HCT116 (cell line): ENCODE measurements at places on chromosomes 4 and X.

DNA sequence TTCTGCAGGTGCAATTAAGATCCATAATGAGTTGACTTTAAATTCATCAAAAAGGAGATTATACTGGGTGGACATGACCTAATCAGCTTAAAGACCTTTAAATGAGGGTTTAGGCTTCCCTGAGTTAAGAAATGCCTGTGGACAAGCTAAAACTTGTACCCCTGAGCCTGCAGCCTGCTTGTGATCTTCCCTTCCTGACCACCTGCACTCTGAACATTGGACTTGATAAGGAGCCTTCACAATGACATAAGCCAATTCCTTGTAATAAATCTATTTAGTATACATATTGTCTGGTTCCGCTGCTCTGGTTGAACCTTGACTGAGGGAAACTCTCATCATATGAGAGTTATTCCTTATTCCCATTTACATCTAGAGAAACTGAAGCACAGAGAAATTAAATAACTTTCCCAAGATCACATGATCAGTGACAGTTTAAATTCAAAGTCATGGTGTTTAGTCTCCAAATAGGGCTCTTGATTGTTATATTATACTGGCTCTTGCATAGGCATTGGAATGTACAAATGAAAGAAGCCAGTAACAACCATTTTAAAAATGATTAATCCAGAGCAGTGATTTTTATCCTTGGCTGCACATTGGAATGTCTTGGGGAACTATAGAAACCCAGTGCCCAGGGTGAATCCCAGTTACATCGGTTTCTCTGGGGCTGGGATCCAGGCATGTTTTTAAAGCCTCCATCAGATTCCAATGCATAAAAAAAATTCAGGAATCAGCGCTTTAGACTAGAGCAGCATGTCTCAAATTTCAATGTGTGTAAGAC is 136.1 kb downstream of the MSL3 start:
- no peak overlapping the region for H3K4me3 ChIP-seq
- H3K36me3 ChIP-seq: no peaks in the 10 kb centered on the region
- no peaks in the 10 kb centered on the region for H3K4me1 ChIP-seq
- no peaks in the 10 kb centered on the region for H3K27me3 ChIP-seq

DNA sequence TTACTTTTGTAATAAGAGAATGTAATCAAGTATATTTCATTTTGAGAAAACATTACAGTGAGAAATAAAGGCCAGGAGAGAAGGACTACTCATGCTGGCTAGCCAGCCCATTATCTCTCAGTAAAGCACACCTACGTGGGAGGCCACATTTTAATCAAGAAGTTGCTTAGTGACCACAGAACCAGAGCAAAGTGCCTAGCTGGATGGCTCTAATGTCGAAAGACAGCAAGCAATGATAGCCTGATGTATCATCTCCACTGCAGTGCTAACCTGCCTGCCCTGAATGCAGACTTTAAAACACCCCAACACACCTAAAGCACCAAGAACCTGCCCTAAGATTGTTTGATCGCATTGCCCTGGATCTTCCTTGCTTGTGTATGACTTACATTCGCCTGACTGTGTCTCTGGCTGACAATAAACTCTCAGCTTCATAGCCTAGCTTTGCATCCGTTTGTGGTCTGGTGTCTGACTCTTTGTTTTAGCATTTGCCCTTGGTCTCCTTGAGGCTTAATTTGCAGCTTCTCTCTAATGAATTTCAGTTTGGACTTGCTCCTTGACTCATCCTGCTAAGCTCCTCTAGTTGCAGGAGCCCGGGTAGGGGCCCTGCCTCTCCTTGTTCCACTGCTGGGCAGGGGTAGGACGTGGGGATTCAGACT is 31.4 kb upstream of the SOWAHD start:
- H3K4me3 ChIP-seq: no peak overlapping the region
- no peaks in the 10 kb centered on the region for H3K36me3 ChIP-seq
- H3K4me1 ChIP-seq: no peaks in the 10 kb centered on the region
- H3K27me3 ChIP-seq: no peaks in the 10 kb centered on the region
- no peak overlapping the region for H3K27ac ChIP-seq

DNA sequence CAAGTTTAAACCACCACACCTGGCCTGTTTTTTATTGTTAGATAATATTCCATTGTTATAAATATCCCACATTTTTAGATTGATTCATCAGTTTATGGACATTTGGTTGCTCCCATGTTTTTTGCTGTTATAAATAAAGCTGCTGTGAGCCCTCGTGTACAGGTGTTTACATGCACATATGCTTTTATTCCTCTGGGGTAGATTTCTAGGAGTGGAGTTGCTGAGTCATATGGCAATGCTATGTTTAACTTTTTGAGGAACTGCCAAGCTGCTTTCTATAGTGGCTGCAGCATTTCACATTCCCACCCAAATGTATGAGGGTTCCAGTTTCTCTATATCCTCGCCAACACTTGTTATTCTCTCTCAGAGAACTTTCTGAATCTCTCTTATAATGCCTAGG is 90.5 kb downstream of the TBL1X start:
- no peaks in the 10 kb centered on the region for H3K4me1 ChIP-seq
- H3K36me3 ChIP-seq: no peaks in the 10 kb centered on the region
- H3K27ac ChIP-seq: no peak overlapping the region
- no peaks in the 10 kb centered on the region for H3K27me3 ChIP-seq
- no peak overlapping the region for H3K4me3 ChIP-seq

DNA sequence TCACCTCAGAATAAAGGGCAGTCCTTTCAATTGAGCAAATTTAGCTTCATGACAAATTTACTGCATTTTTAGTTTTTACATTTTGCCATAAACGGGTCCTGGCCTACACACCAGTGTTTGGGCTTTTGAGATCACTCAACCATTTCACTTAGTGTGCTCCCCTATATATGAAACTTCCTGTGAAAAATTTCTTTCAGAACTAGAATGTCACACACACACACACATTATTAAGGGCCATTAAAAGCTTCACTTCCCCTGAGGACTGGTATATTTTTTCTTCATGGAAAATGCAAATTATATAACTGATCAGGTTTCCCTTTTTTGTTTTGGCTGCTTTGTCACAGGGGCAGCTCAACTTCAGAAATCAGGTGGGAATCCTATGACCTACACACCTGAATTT is 206.5 kb downstream of the ENOX2 start:
- H3K4me3 ChIP-seq: no peak overlapping the region
- H3K4me1 ChIP-seq: no peaks in the 10 kb centered on the region
- H3K27me3 ChIP-seq: no peaks in the 10 kb centered on the region
- H3K36me3 ChIP-seq: no peaks in the 10 kb centered on the region
- no peak for DNase-seq
- no peak overlapping the region for H3K27ac ChIP-seq

- H3K27ac ChIP-seq: no peak overlapping the region
- H3K4me1 ChIP-seq: peaks cover 12% of the 10 kb centered on the region; the same call in 1 of the 2 replicates
- no peaks in the 10 kb centered on the region for H3K36me3 ChIP-seq
- DNase-seq: no peak
- H3K4me3 ChIP-seq: no peak overlapping the region
Observed at GRCh38 chr4:88993246-88993645, 63.7 kb downstream of the FAM13A start.

- H3K4me1 ChIP-seq: no peaks in the 10 kb centered on the region
- H3K27me3 ChIP-seq: no peaks in the 10 kb centered on the region
- H3K27ac ChIP-seq: no peak overlapping the region
- H3K4me3 ChIP-seq: no peak overlapping the region
Observed at GRCh38 chr4:153016592-153016991, 80.5 kb downstream of the FHDC1 start.

- H3K36me3 ChIP-seq: no peaks in the 10 kb centered on the region
- DNase-seq: no peak
- no peak overlapping the region for H3K4me3 ChIP-seq
- H3K4me1 ChIP-seq: no peaks in the 10 kb centered on the region
- H3K27me3 ChIP-seq: no peaks in the 10 kb centered on the region
- no peak overlapping the region for H3K27ac ChIP-seq
Observed at GRCh38 chrX:118129681-118130080, 13.1 kb upstream of the KLHL13 start.

- no peak for DNase-seq
- H3K27ac ChIP-seq: no peak overlapping the region
- no peaks in the 10 kb centered on the region for H3K36me3 ChIP-seq
- H3K4me1 ChIP-seq: no peaks in the 10 kb centered on the region
Observed at GRCh38 chr4:138805736-138806135, 209.8 kb upstream of the NOCT start.

- H3K27me3 ChIP-seq: 0 out of 2 replicates have a peak, but pooled peaks cover 3% of the 10 kb centered on the region
- no peaks in the 10 kb centered on the region for H3K4me1 ChIP-seq
- H3K4me3 ChIP-seq: no peak overlapping the region
- no peak overlapping the region for H3K27ac ChIP-seq
Observed at GRCh38 chr4:9762823-9763475, 18.5 kb upstream of the DRD5 start.

DNA sequence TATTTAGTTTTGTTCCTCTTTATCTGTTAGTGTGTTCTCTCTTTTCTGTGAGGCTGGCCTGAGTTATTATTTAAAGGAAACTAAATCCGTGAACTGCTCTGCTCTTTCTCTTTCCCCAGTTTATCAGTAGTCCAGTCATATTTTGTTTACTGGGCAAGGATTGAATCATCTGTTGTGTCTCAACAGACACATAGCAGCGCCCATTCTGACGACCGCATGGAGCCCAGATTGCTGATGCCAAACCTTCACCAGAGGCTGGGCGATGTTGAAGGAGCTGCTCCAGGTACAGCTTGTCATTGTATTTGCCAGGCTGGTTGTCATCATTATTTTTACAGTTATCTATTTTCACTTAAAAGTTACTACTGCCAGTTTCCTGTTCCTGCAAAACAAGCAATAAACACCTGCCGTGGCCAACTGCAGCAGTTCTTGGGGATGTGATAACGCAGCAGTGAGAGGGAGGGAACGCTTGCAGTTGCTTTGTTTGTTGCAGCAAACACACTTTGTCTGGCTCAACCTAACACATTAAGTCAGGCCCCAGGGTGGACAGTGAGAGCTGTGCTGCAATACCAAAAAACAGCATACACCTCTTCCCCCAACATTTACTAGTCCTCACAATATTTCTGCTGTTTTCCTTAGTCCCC is 10.1 kb downstream of the REELD1 start:
- no peaks in the 10 kb centered on the region for H3K27me3 ChIP-seq
- no peak for DNase-seq
- H3K4me1 ChIP-seq: no peaks in the 10 kb centered on the region
- H3K27ac ChIP-seq: no peak overlapping the region
- no peak overlapping the region for H3K4me3 ChIP-seq

GRCh38 chr4:2186133-2186864 is 55.6 kb downstream of the HAUS3 start:
- no peaks in the 10 kb centered on the region for H3K27me3 ChIP-seq
- H3K36me3 ChIP-seq: no peaks in the 10 kb centered on the region
- peak; percentile 52 for DNase-seq
- H3K4me1 ChIP-seq: no peaks in the 10 kb centered on the region
- H3K4me3 ChIP-seq: no peak overlapping the region
- H3K27ac ChIP-seq: no peak overlapping the region

DNA sequence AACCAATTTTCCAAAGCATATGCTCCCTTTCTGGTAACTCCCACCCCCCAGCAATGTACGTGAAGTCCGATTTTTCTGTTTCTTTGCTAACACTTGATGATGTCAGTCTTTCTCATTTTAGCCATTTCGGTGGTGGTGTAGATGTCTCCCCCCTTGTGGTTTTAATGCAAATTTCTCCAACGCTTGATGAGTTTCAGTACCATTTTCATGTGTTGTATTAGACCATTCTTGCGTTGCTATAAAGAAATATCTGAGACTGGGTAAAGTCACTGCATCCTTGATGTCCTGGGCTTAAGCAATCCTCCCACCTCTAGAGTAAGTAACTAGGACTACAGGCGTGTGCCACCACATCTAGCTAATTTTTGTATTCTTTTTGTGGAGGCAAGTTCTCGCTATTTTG is 148.4 kb upstream of the VCX3A start:
- no peak overlapping the region for H3K4me3 ChIP-seq
- H3K27ac ChIP-seq: no peak overlapping the region
- H3K27me3 ChIP-seq: no peaks in the 10 kb centered on the region
- no peaks in the 10 kb centered on the region for H3K36me3 ChIP-seq
- DNase-seq: no peak

- H3K4me1 ChIP-seq: no peaks in the 10 kb centered on the region
- H3K27ac ChIP-seq: no peak overlapping the region
- no peak overlapping the region for H3K4me3 ChIP-seq
- H3K36me3 ChIP-seq: no peaks in the 10 kb centered on the region
- DNase-seq: no peak
- no peaks in the 10 kb centered on the region for H3K27me3 ChIP-seq
Observed at GRCh38 chr4:38769857-38770256, 12.9 kb downstream of the TLR10 start.

DNA sequence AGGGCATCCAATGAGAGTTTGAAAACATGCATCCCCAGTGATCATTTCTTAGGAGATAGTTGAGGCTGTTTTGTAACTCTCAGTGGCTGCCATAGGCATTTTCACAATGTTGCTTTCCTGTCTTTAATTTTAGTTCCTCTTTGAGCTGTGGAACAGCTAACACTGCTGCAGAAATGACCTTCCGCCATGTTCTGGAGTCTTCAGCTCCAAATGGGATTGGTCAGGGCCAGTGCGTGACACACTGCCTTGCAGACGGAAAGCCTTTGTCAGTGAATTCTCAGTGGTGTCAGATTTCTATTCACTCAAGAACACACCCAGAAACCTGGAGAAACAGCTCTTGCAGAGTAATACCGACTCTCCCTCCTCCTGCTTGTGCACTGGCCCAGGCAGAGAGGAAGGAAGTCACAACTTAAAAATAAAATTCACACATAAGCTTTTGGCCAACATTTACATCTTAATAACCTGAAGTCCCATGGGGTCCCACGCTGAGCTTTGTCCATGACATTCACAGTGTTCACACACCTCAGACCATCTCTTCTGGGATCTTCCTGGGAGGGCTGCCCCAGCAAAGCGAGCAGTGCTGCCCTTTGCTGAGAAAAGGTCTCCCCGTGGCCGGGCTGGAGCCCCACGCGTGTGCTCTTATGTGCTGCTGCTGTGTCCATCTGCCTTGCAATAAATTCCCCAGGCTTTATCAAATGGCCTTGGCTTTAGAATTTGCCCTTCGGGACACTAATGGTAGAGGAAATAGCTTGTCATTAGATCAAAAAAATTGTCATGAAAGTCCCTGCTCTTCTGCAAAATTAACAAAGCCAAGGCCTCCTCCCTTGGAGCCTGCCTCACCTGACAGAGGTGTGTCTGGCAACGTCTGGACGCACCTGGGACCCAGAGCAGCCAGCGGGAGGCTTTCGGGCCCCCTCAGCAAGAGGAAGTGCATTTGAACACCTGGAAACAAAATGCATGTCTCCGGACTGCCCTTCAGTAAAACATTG is 126.8 kb downstream of the IRF2 start:
- no peak for DNase-seq
- H3K4me1 ChIP-seq: no peaks in the 10 kb centered on the region; the same call in 1 of the 2 replicates
- H3K27me3 ChIP-seq: no peaks in the 10 kb centered on the region
- no peaks in the 10 kb centered on the region for H3K36me3 ChIP-seq

DNA sequence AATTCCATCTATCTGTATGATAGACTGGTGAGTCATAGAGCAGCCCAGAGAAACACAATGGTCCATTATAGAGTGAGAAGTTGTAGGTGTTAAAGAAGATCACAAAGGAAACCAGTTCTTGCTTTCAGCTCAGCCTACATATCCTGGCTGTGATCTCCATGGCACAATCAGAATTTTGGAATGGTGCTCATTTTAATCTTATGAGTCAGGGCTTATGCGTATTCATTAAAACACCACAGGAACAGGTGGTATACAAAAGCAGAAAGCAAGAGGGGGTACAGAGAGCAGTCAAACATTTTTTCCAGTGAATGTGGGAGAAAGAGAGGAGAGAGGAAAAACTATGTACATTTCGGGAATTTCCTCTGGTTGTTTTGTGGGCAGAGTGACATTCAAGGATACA is 126.9 kb downstream of the MFAP3L start:
- peak; percentile 78 for DNase-seq
- no peaks in the 10 kb centered on the region for H3K27me3 ChIP-seq
- H3K4me3 ChIP-seq: no peak overlapping the region; the same call in 1 of the 2 replicates
- peak overlapping the region; percentile 25; the same call in 1 of the 2 replicates for H3K27ac ChIP-seq
- H3K4me1 ChIP-seq: peaks cover 34% of the 10 kb centered on the region
- H3K36me3 ChIP-seq: no peaks in the 10 kb centered on the region
